ENCODE measurements at places on chromosomes 3 and 15. TPM values are rescaled to one million over a fixed set of nuclear protein-coding genes. Genes with fewer than 3 reads are reported as not detected.

Gene TEX264
- total RNA-seq: 52.0 TPM

Gene GOLGA6D
- not detected for total RNA-seq

Gene SEC62
- total RNA-seq: 75.4 TPM

Gene FAM107A
- not detected for total RNA-seq

DNA sequence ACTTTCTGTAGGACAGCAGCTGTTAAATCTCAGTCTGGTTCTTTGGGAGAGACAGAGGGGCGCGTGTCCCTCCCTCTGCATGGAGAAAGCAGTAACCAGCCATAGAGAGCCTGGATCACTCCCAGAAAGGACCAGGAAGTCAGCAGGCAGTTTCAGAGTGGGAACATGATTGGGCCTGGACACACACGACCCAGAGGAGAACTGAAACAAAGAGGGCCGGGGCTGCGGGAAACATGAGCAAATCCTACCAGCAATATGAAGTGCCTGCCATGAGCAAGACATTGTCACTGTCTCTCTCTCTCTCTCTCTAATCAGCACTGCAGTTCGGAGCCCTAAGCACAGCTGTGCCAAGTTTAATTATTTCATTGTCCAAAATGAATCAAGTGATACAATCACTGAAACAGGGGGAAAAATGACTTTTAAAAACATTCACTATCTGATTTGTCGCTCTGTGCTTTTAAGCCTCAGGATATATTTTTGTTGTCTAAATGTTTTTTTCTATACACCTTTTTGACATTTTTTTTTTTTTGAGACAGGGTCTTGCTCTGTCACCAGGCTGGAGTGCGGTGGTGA, 17.6 kb downstream of the MUC13 start:
- no peak for DNase-seq

- DNase-seq: no peak
Observed at GRCh38 chr3:171121801-171122200, 95.3 kb upstream of the SLC2A2 start.

GRCh38 chr3:28252001-28252431, 10.6 kb downstream of the CMC1 start:
- no peak for DNase-seq

GRCh38 chr3:149058602-149059001, 27.7 kb downstream of the HLTF start:
- DNase-seq: no peak

DNA sequence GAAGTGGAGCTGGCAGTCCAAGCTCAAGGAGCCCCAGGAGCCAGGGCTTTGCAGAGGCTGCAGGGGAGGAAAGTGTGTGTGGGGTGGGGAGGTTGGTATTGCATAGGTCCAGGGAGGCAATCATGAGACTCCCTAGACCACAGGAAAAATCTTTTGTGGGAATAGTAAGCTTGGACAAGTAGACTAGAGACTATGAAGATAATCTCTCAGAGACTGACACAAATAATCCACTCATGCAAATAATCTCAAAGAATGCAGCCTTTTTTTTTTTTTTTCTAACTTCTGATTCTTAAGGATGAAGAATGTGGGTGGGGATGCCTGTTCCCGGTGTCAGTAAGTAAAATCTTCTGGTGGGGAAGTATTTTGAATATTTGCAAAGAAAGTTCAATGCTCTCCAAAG, 113.7 kb downstream of the GREM1 start:
- no peak for DNase-seq

GRCh38 chr15:86570738-86571137, 491.1 kb downstream of the AGBL1 start:
- no peak for DNase-seq

DNA sequence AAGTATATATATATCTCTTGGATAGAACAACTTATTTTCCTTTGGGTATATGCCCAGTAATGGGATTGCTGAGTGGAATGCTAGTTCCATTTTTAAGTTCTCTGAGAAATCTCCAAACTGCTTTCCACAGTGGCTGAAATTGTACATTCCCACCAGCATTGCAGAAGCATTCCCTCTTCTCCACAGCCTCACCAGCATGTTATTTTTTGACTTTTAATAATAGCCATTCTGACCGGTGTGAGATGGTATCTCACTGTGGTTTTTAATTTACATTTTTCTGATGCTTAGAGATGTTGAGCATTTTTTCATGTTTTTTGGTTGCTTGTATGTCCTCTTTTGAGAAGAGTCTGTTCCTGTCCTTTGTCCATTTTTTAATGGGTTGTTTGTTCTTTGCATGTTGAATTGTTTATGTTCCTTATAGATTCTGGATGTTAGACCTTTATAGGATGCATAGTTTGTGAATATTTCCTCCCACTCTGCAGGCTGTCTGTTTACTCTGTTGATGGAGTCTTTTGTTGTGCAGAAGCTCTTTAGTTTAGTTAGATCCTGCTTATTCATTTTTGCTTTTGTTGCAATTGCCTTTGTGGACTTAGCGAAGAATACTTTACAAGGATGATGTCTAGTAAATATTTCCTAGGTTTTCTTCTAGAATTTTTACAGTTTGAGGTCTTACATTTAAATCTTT, 82.7 kb upstream of the NR2F2 start:
- no peak for DNase-seq

DNA sequence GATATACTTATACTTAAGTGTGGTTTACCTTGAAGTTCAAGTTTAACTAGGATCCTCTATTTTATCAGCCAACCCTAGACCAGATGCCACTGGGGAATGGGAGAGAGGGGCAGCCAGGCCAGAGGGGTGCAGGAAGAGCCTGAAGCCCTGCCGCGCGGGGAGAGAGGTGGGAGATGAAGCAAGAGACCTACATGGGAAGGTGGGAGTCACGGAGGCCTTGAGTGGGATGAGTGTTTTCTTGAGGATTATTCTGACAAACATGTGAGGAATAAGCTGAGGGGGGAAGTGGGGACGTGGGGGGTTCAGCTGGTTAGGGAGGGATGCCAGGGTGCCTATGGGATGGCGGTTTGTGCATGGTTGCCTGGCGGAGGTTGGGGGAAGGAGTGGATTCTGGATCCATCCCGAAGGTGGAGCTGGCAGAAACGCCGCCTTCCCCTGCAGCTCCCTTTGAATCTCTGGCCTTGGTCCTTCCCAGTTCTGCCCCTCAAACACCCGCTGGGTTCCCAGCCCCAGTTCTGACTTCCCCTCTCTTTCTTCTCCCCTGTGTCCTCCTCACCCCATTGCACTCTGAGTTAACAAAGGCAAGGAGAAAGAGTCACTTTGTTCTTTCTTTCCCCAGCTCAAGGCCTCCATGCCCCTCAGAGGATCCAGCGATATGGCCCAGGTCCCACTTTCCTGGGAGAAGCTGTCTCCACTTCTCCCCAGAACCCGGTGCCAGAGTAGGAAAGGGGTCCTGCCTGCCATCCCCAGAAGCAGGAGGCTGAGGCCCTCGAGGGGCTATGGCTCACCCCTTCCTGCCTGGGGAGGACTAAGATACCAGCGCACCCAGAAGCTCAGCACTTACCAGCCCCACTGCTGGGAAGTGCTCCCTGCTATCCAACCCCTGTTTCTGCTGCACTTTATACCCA, 274.2 kb downstream of the UACA start:
- DNase-seq: no peak

DNA sequence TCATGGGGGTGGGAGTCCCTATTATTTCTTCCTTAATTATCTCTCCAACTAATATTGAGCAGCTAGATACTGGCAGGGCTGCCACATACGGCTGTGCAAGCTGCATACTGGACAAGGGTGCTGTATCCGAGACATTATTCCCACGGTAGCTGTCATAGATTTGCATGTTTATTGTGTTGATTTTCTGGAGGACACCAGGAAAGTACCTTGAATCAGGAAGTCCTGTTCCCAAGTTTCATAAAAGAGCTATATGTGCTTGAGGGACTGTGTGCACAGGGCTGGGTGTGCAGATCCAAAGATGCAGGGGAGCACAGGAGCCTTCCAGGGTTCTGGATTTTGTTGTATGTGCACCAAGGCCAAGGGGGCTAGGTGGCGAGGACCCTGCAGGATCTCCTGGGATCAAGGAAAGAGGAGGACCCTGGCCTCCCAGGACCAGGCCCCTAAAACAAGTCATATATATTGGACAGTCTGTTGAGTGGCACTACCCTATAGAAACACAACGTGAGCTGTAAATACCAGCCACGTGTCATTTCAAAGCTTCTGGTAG, 119.2 kb upstream of the ALDH1A3 start:
- DNase-seq: no peak

- no peak for DNase-seq
Observed at GRCh38 chr3:66342717-66343356, 122.0 kb downstream of the SLC25A26 start.
